Retina (tissue), 1 donor: ENCODE measurements at places on chromosomes 7 and 10.

- no peak for DNase-seq
Measured at GRCh38 chr10:30436191-30436611, 2.2 kb downstream of the MAP3K8 start.

GRCh38 chr7:91031757-91032156, 232.5 kb upstream of the FZD1 start:
- DNase-seq = no peak

GRCh38 chr10:117553142-117553814, 10.7 kb downstream of the EMX2 start:
- peak; percentile 64 for DNase-seq

DNA sequence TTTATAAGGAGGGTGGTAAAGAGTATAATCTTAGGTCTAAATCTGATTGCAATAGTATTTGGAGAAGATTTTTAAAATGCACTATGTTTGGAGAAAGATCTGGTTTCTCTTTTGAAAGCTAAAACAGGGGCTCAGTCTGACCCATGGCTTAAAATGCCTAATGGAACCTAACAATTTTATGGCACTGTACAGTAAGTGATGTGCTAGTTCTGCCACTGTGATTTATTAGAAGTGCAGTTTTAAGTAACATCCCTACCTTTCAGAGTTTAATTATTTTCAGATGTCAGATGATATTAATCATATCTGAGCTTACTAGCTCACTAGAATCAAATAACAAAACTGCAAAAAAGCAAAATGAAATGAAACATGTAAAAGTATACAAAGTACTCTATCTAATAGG, 514.7 kb upstream of the KCND2 start:
- no peak for DNase-seq

- DNase-seq = no peak
Measured at GRCh38 chr7:131540491-131541162, 15.8 kb downstream of the PODXL start.

DNA sequence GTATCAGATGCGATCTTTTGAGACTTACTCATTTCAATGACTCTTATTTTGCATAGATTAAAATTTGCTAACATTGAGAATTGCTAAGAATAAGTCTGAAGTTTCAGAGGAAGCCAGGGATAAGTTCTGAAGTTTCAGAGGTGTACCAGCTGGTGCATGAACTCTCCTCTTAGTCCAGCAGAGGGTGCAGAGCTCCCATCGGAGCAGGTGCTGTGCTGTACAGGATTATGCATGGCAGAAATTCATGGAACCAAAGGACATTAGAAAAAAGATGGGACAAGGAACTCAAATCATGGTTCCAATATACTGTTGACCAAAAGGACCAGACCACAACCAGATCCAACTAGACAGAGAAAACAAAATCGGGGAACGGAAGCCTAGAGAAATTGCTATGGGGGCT, 41.9 kb downstream of the MGAM2 start:
- DNase-seq = no peak

GRCh38 chr7:135971366-135971725, 5.8 kb downstream of the MTPN start:
- DNase-seq = no peak

DNA sequence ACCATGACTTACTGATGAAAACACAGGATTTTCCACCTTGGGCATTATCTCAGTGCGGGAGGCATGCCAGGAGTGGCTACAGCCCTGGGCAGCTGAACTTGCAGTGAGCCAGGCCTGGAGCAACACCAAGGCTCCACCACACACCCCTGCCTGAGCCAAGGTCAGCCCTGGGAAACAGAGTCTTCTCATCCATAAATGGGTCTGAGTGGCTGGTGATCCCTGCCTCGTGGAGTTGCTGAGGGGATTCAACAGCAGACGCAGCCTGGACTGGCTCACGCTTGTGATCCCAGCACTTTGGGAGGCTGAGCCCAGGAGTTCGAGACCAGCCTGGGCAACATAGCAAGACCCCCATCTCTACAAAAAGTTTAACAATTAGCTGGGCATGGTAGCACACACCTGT, 32.2 kb downstream of the SPOCK2 start:
- no peak for DNase-seq
